ENCODE measurements at places on chromosomes 2 and 18. TPM values are rescaled to one million over a fixed set of nuclear protein-coding genes. Genes with fewer than 3 reads are reported as not detected.

GRCh38 chr2:212991120-212991519 is 160.3 kb downstream of the IKZF2 start:
- DNase-seq, result no peak

DNA sequence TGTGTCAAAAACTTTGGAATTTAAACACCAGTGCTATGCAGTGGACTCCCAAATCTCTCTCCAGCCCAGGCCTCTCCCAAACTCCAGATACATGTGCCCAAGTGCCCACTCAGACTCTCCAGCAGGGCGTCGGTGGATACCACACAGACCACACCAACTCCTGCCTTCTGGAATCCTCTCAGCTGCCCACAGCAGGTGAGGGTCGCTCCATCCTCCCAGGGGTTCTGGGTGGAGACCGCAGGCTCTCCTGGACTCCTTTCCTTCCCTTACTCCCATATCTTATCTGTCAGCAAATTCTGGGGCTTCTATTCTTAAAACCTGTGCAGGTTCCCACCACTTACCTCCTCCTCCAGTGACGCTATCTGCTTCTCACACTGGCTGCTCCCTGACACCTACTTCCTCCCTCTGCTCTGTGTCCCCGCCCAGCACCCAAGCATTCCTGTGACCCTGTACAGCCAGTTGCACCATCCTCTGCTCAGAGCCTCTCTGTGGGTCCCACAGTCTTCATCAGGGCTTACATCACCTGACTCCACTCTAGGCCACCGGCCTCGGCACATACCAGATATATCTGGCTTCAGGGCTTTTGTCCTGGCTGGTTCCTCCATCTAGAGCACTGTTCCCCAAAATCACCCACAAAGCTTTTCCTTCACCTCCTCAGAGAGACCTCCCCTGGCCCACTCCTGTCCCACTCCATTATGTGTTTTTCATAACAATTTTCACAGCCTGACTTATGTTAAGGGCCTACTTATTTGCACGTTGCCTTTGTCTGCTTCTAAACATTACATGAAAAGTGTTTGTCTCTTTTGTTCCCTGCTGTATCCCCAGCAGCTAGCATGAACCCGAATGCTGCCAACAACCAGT is 2.6 kb upstream of the IMP4 start:
- DNase-seq, result no peak

DNA sequence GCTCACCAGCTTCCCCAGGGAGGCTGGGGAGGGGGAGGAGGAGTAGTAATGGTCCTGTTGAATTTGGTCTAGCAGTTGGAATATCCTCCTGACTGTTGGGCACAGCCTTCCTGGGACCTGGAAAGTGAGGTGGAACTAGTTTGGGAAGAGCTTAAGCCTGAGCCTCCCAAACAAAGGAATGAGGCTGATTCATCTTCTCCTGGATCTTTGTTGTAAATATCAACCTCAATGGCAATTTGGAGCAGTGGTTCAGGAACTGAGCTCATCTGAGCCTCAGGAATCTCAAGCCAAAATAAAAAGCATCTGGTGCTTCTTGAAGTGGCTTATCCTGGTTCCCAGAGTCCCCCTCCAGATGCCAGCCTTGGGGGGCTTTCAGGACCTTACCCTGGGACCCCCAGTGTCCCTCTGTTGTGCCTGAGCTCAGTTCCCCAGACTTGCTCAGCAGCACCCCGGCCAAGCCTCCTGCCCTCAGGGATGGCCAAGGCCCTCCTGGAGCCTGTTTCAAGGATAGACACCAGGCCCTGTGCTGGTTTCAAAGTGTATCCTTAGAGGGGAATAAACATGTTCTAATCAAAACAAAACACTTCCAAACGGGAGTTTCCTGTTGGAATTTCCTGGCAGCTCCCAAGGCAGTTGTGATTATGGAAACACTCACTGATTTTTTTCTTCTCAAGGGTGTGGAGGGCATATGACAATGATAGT is 112.6 kb downstream of the DDX1 start:
- DNase-seq, result no peak

DNA sequence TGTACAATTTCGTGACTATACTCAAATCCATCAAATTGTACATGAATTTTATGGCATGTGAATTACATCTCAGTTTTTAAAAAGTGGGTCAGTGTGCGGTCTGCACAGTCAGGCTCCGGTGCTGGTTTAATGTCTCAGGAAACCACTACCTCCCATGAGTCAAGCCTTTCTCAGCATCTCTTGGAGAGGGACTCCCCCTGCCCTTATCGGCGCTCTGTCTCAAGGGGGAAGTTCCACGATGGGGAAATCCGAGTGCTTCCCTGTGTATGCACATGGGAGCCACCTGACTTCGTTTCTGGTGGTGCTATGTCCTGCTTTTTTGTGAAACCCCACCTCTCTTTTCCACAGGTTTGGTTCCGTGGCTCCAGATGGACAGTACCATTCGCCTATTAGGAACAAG is 72.5 kb downstream of the ACOXL start:
- DNase-seq, result peak; percentile 88

DNA sequence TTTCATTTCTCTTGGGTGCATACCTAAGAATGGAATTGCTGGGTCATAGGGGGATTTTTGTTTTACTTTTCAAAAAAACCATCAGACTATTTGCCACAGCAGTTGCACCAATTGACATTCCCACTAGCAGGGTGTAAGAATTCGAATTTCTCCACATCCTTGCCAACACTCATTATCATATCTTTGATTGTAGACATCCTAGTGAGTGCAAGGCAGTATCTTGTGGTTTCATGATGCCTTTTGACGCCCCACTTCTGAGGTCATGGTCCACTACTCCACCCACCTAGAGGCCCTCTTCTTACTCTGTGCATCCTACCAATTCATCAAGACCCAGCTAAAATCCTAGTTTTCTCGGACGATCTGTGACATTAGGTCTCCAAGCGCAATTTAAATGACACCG is 161.9 kb downstream of the MYO5B start:
- no peak for DNase-seq

DNA sequence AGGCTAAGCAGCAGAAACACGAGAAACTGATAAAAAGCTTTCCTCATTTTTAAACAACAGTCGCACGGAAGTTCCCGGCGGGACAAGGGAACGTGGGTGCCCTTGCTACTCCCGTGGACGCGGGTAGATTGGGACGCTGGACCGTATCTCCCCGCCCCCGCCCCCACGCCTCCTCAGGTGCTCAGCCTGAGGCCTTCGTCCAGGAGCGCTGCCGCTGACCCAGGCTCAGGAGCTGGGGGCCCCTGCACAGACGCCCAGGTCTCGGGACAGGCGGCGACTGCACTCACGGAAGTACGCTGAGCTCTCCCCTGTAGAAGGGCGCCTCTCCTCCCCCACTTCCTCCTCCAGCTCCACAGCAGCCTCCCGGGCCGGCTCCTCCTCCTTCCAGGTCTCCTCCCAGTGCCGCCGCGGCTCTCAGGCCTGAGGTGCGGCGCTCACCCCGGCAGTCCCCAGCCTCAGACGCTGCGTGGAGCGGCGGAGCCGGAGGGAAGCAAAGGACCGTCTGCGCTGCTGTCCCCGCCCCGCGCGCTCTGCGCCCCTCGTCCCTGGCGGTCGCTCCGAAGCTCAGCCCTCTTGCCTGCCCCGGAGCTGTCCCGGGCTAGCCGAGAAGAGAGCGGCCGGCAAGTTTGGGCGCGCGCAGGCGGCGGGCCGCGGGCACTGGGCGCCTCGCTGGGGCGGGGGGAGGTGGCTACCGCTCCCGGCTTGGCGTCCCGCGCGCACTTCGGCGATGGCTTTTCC is at the start of gene ITGAV:
ITGAV (plus strand) TSS at position 445 of the 738 bp plus-strand sequence; CDS start at position 728, 283 bp downstream.
- peak; percentile 59 for DNase-seq

DNA sequence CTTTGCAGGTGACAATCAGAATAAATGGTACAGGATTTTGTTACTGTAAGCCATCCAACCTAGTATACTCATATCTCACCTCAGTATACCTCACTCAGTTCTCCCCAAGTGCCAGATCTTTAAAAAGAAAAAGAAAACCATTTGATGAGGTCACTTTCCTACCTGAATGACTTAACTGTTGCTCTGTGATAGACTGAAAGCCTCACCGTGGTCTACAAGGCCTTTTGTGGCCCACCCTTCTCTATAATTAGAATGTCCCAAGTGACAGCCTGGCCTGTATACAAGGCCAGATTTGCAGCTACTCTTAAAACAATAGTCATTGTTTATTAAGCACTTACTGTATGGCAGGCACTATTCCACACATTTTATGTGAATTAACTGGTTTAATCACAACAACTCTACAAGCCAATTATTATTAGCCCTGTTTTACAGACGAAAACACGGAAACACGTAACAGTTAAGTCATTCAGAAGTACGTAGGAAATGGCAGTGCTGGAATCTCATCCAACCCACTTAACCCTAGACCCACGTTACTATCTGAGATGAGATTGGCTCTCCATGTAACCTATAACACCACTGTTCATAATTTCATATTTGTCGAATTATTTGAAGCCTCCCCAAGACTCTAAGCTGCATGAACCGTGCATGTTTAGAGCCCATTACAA is 28.3 kb downstream of the PKP4 start:
- no peak for DNase-seq

DNA sequence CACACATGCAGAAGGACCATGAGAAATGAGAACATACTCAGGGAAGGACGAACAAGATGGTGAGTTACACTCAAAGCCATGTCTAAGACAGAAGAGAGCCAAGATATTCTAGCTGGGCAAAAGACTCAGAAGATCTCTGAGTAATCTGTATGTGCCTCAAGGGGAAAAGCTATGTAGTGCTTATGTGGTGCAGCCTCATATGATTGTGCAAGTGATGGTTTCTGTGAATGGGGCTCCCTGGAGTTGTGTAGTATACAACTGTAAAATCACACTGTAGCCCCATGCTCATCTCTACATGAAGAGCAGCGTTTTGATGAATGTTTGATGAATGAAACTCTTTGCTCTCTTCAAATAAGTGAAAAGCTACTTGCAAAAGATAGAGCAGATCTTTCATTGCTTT is 57.5 kb downstream of the OSR1 start:
- no peak for DNase-seq

DNA sequence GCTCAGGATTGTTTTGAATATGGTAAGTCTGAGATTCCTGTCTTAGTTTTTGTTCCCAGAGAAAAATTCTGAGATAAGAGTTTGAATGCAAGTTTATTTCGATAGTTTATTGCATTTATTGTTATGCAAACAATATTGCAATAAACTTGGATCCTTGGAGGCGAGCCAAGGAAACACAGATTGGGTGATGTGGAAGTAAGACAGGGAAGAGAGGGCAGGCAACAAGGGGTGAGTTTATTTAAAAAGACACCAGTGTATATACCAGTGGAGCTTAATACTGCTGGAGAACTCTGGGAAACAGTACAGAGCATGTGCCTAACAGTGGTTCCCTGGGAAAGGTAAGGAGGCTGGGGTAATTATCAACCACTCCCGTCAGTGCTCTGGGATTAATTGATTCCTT is 87.5 kb upstream of the NEDD4L start:
- DNase-seq, result no peak

GRCh38 chr2:164091673-164092072 is 355.9 kb upstream of the FIGN start:
- no peak for DNase-seq

GRCh38 chr2:200471324-200471848 is 38.5 kb downstream of the KCTD18 start:
- no peak for DNase-seq

GRCh38 chr18:63564561-63564960 is 22.4 kb downstream of the SERPINB12 start:
- no peak for DNase-seq

GRCh38 chr2:204972606-204973336 is 427.5 kb downstream of the PARD3B start:
- no peak for DNase-seq

GRCh38 chr2:85449214-85449588 is 30.7 kb downstream of the SH2D6 start:
- no peak for DNase-seq

DNA sequence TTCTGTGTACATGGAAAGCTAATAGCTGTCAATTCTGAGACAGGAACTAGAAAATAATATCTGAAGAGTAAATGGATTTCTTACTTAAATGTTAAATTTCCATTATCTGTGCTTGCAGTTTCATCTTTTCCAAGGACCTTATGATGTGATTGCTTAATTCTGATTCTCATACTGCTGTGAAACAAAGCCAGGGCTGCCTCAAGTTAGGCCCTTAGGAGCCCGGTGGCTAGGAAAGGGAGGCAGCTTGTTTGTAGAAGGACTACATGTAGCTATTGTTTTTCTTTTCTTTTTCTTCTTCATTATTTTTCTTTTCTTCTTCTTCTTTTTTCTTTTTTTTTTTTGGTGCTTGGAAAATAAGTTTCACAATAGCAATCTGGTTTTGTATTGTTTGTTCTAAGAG is 50.5 kb downstream of the XRCC5 start:
- no peak for DNase-seq

DNA sequence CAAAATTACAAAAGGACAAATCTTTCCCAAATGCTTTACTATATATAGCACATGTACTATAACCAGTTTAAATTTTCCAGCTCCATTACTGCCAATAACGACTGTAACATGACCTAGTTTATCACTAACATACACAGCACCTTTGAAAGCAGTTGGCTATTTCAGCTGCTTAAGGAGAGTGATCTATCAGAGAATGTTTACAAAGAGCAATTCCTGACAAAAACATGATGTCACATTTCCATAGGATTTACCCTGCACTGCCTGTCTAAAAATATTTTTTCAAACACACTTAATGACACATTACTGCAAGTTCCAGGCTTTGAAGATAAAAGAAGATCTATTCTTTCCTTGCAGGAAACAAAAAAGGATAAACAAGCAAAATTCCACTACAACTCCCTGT is 40.6 kb downstream of the ZNF516 start:
- no peak for DNase-seq

ST8SIA5 gene
- total RNA-seq, result under 0.01 TPM

AQP4 gene
- total RNA-seq, result not detected

HRH4 gene
- total RNA-seq, result 0.54 TPM

SERPINB12 gene
- total RNA-seq, result not detected

RPRM gene
- under 0.01 TPM for total RNA-seq

ATP6V1B1 gene
- total RNA-seq, result not detected

LYPD6B gene
- total RNA-seq, result 0.81 TPM

Data from hematopoietic multipotent progenitor cell (in vitro differentiated cells).